ENCODE measurements at places on chromosomes 16 and 17.
A peak's percentile ranks its signal among the peaks of the same experiment; 100 is the strongest.

DNA sequence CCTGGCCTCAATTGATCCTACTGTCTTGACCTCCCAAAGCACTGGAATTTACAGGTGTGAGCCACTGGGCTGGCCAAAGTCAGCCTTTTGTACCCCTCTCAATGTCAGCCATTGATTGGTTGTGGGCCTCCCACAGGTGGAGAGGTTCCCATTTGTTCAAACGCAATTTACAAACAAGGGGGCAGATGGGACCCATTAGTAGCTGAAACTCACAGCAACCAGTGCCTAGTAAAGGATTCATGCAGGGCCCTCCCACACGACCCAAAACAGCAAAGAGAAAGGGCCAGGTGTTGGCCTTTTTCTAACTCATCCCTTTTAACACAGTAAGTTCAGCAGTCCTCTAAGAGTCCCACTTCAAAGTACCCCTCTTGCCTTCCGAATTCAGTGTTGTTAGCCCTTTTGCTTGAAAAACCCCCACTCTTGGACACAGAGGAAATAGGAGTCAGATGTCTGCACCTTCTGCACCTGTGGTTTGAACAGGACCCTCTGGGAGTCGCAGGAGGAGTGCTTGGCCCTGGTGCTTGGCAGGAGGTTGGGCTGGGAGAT lies 89.2 kb downstream of the PITPNC1 start:
- DNase-seq: no peak

DNA sequence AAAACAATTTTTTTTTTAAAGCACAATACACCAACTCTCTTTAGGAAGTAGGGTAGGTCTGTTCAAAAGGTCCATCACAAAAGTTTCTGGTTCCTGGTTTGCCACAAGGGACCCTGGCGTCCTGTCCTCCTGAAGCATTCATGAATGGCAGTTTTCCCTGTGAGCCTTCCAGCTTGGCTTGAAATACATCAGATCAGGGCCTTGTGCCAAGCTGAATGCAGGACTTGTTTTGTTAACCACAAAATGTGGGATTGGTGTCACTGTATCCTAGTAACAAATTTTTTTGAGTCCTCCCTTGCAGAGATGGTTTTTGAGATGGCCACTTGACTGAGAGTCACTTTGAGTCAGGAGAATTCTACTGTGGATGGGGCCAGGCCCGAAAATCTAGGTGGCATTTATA lies 3.9 kb downstream of the GNAO1 start:
- no peak for DNase-seq

DNA sequence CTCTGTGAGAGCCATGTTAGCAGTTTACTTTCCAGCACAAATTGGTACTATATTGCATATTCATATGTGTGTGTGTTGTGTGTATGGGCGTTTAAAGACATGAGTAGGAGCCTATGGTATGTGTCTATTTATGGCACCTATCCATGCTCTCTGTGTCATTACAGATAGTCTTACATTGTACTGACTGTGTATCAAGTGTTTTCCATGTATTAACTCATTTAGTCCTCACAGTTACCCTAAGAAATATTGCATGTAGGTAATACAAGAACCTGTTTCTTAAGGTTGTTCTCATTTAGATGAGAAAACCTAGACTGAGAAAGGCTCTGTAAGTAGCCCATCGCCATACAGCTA lies 1.6 kb downstream of the ALG1 start:
- no peak for DNase-seq

- DNase-seq: no peak
Measured at GRCh38 chr17:39000021-39000601, 32.9 kb upstream of the FBXO47 start.

GRCh38 chr16:56399486-56399885 lies 25.9 kb downstream of the AMFR start:
- no peak for DNase-seq

DNA sequence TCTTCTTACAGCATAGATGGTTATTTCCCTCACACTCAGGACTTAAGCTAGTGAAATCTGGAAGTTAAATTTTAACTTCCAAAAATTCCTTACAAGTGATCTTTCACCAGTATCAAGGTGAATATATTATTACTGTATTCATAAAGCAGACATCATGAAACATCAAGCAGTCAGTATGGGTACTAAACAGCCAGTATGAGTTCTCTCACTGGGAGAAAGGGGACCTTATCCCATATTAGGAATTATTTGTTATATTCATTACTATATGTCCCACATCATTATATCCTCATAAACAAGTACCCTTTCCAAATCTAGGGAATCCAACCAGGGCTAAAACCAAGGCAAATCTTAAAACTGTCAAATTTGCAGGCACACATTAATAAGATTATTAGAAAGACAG lies 15.3 kb downstream of the NUFIP2 start:
- no peak for DNase-seq

DNA sequence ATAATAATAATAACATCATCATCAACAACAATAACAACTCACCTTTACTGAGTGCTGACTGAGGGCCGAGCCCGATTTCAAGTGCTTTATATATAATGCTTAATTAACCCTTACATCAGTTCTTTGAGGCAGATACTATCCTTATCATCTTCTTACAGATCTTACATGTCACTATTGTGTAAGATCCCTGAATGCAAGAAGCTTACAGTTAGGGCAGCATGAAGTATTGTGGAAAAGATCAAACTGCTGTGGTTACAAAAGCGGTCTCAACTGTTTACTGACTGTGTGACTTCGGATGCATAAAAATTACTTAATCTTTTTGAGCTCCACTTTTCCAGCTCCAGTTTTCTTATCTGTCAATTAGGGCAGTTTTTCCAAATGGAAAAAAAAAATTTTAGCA lies 3.3 kb downstream of the VAT1 start:
- no peak for DNase-seq

DNA sequence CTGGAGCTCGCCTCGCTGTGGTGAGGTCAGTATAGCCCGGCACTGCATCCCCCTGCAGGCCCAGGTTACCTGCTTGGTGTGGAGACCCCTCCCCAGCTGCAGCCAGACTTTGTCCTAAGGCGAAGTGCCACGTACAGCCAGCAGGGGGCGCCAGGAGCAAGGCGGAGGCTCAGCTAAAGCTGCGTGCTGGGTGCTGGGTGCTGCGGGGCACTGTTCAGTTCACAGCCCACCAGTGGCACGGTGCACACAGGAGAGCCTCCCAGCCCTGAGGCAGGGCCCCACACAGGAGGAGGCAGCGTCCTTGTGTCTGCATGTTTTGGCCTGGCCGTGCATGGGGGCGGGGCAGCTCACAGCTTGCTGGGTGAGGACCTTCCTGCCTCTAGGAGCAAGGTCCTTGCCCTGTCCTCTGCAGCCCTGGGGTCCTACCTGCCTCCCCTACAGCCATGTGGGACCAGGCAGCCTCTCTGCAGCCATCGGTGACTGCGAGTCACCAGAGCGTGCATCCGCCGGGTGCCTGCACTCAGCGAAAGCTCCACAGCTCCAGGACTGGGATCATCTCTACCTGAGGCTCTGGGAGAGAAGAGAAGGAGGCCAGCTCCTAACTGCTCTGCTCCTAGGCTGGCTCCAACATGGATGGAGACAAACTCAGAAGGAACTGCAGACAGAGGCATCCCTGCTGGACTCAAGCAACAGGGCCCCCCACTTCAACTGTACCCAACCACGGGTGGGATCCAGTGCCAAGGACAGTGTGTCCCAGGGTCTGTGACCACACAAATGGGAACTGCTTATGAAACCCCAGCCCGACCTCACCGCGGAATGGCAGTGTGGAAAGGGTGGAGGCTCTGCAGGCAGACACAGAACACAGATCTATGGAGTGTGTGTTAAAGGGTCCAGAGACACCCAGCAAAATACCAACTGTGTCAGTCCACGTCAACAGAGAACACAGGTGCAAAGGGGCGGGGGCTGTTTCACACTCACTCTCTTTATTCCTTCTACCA lies 19.0 kb downstream of the SLC7A5 start:
- DNase-seq: peak; percentile 68

DNA sequence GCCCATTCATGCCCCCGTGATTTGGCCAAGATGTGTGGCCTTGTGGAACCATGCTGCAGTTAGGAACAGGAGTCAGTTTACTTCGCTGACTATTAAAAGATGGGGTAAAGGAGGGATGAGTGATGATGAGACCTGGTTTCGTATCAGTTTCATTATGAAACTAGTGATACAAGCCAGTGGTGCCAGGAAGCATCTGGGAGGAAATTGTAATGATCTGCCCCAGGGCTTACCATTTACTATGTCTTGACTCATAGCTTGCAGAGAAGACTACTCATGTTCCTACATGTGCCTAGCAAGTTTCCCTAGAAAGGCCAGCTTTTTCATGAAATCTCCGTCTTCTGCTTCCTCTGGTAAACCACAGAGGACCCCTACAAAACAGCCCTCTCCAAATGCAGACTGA lies 23.2 kb downstream of the CDH3 start:
- no peak for DNase-seq

GRCh38 chr17:81722184-81723120 lies 10.4 kb downstream of the SLC25A10 start:
- DNase-seq: no peak

DNA sequence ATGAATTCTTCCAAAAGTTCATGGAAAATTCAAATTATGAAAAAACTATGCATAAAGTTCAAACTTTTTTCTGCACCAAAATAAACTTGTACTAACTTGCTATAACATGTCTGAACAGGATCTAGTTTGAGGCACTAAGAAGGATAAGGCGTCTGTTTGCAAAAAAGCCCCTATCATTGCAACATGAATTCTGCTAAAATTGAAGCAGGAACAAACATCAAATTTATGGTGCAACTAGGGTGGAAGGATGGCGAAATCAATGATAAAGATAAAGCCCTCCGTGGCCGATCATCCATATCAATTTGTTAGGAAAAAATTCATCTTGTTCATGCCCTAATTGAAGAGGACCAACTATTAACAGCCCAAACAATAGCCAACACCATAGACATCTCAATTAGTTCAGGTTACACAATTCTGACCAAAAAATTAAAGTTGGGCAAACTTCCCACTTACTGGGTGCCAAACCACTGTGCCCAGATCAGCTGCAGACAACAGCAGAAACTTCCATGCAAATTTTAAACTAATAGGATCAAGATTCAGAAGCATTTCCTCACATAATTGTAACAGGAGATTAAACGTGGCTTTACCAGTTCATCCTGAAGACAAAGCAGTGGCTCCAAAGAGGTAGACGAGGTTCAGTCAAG lies 12.9 kb downstream of the IL21R start:
- DNase-seq: no peak

DNA sequence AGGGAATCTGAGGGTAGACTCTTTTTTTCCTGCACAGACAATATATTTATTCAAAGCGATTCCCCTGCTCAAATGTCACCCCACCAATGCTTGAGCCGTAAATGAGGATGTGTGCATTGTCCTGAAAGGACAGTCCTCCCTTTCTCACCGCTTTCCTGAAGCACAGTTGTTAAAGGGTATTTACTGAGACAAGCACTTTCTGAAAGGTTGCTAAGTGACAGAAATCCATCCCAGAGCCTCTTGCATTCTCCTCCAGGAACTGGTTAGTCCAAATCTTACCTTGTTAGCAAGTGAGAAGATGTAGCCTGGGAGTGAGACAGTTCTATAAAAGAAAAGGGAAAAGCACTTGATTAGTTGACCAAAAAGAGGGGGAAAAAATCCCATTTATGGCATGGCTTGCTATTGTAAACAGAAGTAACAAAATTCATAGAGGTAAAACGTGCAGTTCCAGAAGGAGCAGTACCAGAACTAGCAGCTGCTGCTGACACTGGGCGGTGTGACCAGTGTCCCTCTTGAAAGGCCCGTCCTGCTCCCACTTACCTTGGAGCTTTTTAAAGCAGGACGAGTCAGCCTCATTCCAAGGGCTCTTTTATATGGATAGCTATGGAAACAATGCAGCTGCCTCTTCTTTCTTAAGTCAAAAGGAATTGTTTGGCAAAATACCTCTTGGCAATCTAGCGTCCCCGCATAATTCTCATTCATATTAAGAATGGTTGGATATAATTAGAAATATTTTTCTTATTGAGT lies at the start of gene MYH2:
Gene MYH2 (minus strand): TSS at position 563 of the 747 bp plus-strand sequence. CDS start 1,738 bp downstream, outside the sequence.
- no peak for DNase-seq

DNA sequence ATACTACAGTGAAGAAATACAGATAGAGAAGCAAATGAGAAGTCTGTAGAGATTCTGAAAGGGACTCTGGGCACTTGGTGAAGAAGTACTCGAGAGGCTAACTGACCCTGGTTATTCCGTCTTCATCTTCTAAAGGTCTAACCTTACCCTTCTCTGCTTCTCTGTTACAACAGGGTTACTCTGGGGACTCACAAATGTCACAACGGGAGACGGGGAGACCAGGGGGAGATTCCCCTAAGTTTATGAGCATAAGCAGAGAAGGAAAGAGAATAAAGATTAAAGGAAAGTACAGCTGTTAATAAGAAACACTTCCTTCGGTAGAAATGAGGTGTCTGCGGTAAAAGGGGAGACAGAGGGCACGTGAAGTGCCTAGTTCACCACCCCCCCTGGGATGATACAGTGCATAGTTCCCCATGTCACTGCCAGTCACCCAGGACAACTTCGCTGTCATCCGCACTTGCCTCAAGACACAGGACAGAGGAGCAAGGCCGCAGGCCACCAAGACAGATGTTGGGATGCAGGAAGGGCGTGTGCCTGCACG lies 75.2 kb upstream of the TRAP1 start:
- no peak for DNase-seq

DNA sequence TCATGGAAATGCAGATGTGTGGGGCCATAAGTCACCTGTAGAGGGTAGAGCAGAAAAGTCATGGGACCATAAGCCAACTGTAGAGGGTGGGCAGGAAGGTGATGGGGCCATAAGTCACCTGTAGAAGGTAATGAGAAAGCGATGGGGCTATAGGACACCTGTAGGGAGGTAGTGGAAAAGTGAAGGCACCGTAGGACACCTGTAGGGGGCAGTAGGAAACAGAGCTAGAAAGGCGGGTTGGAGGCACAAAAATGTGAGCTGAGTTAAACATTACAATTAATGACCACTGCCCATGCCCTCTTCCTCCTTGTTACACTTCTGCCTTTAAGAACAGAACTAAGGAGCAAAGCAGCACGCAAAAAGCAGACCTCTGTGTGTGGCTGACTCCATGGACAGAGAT lies 150.1 kb downstream of the SHISA6 start:
- no peak for DNase-seq

GRCh38 chr17:62715882-62716390 lies 88.5 kb downstream of the MRC2 start:
- DNase-seq: no peak

- DNase-seq: no peak
Measured at GRCh38 chr17:29980261-29980660, 38.8 kb downstream of the EFCAB5 start.

DNA sequence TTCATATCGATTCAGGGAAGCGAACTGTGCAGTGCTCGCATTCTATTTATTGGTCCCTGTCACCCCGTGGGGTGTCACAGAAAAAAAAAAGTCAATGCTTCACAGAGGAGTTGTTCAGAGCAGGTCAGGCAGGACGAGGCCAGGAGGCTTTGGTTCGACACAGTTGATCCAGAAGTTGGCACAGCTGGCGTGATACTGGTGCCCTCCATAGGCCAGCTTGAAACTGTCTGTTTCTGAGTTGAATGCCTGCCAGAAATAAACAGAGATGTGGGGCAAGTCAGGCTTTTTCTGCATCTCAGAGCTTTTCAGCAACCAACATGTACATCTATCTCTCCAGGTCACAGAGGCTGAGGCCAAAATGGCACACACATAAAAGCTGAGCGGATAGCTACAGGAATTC lies 29.1 kb downstream of the DUSP14 start:
- no peak for DNase-seq

- no peak for DNase-seq
Measured at GRCh38 chr16:73025151-73025855, 22.6 kb downstream of the ZFHX3 start.

- no peak for DNase-seq
Measured at GRCh38 chr16:85865-86264, 7.8 kb downstream of the MPG start.

GRCh38 chr17:8164815-8165131 lies 2.0 kb upstream of the VAMP2 start:
- DNase-seq: no peak

Data from activated naive CD4-positive, alpha-beta T cell treated with anti-CD3 and anti-CD28 coated beads, Interleukin-2, amount 50 U/mL, for 72 hours (primary cell).